ENCODE measurements at places on chromosomes 3 and 15.

DNA sequence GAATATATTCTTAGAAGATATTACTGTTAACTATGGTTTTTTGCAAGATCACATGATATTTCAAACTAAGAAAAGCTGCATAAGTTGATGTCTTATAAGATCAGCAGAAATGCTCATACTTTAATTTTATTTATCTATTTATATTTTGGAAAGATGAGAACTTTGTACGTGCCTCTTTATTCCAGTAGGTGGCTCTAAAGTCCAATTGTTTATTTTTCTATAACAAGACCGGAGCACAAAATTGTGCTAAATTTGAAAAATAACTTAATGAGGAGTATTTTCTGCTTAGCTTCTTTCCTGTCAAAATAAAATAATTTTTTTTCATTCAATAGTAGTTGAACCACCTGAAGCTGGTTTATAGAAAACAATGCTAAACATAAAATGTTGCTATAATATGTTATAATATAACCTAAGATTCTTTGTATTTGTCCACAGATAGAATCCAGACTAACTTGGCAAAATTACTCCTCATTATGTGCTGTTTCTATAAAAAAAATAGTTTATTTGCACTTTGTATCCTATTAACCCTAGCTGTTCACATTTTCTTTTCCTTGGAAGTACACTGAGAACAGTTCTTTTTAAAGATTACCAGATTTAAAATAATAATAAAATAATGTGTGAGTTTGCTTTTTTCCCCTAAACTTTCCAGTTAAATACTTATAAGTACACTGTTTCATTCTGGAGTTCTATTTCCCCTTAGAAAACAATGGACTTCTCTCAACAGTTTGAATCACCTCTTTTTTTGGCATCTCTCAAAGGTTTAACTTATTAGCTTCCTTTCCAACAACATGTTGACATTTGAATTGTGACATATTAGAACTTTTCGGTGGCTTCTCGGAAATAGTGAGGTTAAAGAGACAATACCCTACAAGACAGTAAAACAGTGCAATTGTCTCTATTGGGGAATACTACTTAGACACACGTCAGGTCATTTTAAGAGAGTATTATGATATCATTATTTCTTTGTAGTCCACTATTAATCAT is 530.0 kb downstream of the MECOM start:
- DNase-seq, result peak; percentile 31

DNA sequence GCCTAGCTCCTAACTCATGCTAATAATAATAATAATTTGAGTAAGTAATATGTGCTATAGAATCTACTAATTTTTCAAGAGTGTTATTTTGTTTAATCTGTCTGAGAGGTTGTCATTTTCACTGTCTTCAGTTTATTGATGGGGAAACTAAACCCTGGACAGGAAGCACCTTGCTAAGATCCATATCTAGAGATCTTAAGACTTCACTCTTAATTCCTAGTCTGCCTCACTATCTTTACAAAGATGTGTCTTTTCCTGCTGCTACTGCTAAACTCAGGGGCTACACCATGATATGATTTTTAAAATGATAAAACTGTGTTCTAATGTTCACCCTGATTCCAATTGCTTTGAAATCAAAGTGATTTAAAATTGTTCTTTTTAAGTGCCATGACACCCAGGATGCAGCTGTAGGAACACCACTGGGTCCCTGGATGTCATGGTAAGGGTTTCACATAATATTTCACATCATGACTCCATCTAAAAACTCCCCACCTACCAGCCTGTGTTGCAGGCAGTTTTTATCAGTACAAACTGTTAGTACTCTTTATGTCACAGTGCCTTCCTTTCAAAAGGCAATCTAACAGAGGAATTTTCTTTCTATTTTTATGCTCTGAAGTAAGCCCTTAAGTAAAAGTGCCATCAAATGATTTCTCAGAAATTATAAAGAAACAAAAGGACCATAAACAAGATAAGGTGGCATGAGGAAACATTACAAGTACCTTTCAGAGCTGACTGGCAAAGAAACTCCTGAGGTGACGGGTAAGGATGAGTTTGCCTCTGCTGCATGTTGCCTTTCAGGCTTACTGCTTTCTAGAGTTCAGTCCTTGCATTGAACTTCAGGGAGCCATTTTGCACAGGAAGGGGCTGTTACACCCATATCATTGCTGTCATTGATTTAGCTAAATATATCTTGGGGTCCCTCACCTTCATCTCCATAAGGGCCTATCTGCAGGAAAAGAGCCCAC is 160.1 kb upstream of the SATB1 start:
- no peak for DNase-seq

DNA sequence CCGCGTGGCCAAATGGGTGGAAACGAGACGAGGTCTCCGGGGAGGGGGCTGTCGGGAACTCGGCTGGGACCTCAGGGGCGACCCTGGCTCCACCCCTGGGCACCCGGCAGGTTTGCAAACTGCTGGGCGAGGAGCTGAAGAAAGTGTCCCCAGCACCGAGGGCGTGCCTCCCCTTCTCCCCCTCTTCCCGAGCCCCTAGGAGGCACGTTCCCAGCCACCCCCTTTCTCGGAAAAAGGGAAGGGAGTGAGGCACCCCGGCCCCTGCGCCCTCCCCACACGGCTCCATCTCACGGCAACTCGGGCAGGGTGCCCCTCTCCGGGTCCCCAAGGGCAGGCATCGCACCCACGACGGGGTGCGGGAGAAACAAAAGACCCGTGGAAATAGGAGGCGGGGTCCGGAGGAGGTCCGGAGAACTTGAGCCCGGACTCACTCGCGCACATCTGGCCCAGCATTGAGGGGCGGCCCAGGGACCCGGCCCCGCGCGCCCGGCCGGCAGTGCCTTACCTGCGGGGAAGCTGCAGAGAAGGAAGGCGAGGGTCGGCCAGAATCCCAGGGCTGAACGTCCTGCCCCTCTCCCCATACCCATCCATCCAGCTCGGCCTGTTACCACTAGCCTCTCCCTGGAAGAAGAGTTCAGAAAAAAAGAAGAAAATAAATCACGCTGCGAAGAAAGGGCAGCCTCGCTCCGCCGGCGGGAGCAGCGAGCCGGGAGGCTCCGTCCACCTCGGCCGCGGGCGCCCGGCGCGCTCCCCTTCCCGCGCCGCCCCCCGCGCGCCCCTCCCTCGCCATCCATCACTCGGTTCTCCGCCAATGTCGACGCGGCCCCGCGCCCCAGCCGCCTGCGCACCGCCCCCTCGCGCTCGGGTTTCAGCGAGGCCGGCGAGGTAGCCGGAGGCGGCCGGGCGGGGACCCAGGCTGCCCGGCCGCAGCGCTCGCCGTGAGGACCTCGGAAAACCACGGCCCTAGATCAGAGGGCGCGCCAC is 16.3 kb downstream of the RGMA start:
- peak; percentile 35 for DNase-seq

DNA sequence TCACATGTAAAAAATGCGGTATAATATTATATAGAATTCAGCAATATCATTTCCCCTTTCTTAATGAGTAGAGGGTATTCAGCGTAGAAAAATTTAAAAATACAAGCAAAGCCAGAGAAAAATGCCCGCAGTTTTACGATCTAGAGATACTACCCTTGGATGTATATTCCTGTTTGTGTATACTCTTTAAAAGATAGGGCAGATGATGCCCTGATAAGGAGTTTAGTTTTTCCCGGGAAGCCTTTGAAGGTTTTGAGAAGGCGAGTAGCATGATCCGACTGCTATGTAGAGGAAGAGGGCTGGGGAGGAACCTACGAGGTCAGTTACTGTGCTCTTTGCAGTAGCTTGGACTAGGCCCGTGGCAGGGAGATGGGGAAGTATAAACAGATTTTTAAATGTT is 1.2 kb downstream of the YEATS2 start:
- DNase-seq, result peak; percentile 25

DNA sequence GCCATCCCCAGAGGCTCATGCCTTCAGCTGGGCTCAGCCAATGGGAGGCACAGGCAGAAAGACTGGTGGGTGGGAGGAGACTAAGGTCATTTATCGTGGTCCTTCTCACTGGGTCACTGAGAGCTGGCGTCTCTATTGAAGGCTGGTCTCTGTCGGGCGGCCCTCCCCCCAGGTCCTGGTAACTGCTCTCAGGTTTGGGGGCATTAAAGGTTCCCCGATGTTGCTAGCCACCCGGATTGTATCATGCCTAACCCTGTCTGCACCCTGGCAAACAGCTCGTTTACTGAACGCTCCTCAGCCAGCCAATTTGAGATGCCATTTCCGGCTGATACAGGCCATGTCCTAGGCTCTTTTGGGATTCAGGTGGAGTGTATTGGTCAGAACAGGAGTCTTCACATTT is 10.5 kb downstream of the SELENOS start:
- DNase-seq, result no peak

DNA sequence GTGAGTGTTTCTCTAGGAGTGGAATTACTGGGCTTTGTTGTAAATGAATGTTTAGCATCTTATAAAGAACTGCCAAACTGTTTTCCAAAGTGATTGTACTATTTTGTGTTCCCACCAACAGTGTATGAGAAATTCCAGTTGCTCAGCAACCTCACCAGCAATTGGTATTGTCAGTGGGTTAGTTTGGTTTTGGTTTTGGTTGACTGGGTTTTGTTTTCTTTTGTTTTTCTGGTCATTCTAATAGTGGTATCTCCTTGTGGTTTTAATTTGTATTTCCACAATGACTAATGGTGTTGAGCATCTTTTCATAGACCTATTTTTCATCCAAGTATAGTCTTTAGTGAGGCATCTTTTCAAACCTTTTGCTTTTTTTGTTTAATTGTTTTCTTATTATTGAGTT is 27.1 kb downstream of the FILIP1L start:
- DNase-seq, result peak; percentile 91

DNA sequence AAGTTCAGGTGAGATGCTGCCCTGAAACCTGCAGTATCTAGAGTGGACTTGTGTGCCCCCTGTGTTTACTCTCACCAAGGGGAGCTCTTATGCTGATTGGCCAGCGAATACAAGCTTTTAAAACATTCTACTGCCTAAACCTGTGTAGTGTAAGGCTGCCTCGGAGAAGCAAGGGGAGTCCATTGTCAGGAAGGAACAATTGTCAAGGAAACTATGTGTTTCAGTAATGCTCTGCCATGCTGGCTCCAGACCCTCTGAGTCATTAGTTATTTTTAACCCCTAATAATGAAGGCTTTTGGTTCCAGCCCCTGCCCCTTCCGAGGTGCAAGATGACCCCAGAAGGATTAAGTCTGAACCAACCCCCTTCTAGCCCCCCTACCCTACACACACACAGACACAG is 66.1 kb upstream of the CHMP2B start:
- no peak for DNase-seq

DNA sequence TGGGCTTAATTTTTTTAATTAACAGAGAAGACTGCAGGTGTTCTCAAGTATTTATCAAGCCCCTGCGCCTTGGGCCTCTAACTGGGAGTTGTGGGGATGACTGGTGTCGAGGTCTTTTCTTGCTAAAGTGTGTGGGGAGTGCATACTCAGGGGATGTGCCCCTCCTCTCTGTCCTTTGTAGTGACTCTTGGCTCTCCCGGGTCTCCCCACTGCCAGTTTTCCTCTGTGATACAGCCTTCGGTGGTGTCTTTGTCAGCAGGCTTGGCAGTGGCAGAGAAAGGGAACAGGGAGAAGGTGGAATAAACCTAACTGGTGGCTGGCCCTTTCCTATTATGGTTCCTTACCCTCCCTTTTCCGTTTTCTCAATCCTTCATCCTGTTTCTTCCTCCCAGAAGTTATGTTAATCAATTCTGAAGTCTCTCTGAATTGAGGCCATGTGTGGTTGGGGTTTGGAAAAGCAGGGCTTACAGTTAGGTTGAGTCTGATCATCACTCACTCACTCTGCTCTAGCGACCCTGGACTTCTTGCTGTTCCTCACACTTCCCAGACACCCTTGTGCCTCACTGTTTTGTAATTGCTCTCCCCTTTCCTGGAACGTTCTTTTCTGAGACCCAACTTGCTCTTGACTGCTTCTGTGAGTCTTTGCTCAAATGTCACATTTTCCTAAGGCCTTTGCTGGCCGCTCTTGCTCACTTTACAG is 158.1 kb downstream of the PTPRG start:
- no peak for DNase-seq

DNA sequence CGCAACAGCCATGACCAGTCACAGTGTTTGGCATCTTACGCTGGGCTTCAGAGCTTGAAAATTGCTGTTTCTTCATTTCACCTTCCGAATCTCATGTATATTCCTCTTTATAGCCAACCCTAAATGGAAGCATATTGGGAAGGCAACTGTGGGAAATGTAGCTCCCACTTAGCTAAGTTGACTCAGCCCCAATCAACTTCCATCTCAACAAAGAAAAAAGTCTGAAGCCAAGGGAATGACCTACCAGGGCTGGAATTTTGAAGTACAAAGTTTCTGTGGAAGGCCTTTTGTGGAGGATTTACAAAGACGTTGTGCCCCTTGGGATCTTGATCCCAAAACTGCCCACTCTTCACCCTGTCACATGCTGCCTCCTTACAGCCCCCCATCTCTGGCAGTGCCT is 85.2 kb upstream of the OXTR start:
- no peak for DNase-seq

DNA sequence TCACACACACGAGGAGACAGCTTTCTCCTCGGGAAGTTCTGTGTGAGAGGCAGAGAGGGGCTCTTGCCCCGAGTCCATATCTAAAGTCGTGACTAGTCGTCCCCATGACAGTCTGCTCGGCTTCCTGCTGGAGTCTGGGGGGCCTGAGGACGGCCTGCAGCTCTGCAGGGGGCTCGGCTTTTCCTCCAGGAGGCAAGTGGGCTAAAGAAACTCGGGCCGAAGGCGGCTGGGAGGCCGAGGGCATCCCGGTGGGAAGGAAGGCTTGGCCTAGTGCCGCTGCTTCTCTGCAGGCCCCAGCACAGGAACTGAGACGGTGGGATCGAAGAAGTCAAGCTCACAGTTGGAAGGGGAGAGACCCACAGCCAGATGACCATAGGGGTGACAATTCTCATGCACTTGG is 25.4 kb upstream of the PIGZ start:
- DNase-seq, result no peak

DNA sequence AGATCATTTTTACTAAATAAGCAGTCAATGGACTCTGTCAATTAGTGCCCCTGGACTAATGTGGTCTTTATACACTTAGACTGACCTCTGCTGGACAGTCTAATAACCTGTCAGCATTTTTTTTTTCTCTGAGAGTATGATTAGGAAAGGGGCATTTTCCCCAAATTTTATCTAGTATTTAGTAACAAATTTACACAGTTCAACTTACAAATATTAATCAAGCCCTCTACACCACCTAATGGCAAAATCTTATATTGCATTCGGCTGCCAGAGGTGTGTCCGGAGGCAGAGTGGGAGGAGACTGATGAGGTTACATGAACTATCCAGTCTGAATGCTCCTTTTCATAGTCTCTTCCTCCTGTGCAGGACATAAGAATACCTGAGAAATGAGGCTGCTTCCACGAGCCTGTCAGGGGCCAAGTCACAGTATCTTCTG is 36.0 kb upstream of the COLQ start:
- DNase-seq, result peak; percentile 87

GRCh38 chr3:173258697-173259096 is 117.7 kb upstream of the SPATA16 start:
- no peak for DNase-seq

GRCh38 chr3:105328338-105328730 is 38.4 kb upstream of the ALCAM start:
- DNase-seq, result no peak

GRCh38 chr3:111975131-111975530 is 3.7 kb upstream of the ABHD10 start:
- no peak for DNase-seq

GRCh38 chr3:127177226-127177625 is 15.7 kb upstream of the PRR23E start:
- peak; percentile 18 for DNase-seq
